HFFc6 (cell line): ENCODE measurements at places on chromosomes 13 and 19. TPM values are rescaled to one million over a fixed set of nuclear protein-coding genes. Genes with fewer than 3 reads are reported as not detected.

The NALCN gene
- 4.1 and 6.0 TPM in 2 replicates for total RNA-seq

The SYNGR4 gene
- total RNA-seq = not detected in 2 replicates

The BICRA gene
- total RNA-seq = 12.2 to 13.3 TPM (median 13.1 TPM) in 3 replicates

The ZNF793 gene
- total RNA-seq = 0.77 to 3.0 TPM (median 2.8 TPM) in 3 replicates

The PTOV1 gene
- total RNA-seq = 163 TPM in 2 replicates

The IGFL3 gene
- total RNA-seq = not detected in 3 replicates

The SIGLEC9 gene
- not detected in 3 replicates for total RNA-seq

DNA sequence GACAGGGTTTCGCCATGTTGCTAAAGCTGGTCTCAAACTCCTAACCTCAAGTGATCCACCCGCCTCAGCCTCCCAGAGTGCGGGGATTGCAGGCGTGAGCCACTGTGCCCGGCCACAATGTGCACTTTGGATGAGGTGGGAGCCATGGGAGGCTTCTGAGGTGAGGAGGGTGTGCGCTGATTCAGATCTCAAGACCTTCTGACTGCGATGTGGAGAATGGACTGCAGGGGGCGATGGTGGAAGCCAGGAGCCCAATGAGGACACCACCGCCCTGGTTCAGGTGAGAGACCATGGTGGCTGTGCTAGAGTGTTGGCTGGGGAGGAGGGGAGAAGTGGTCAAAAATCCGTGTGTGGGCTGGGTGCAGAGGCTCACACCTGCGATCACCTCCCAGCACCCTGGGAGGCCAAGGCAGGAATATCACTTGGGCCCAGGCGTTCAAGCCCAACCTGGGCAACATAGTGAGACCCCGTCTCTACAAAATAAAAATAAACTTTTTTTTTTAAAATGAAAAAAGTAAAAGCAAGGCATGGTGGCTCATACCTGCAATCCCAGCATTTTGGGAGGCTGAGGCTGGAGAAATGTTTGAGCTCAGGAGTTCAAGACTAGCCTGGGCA, 5.6 kb downstream of the INAFM1 start:
- H3K4me3 ChIP-seq = no peak overlapping the region
- no peaks in the 10 kb centered on the region; the same call in 1 of the 2 replicates for H3K27me3 ChIP-seq
- H3K36me3 ChIP-seq = peaks cover 20% of the 10 kb centered on the region

DNA sequence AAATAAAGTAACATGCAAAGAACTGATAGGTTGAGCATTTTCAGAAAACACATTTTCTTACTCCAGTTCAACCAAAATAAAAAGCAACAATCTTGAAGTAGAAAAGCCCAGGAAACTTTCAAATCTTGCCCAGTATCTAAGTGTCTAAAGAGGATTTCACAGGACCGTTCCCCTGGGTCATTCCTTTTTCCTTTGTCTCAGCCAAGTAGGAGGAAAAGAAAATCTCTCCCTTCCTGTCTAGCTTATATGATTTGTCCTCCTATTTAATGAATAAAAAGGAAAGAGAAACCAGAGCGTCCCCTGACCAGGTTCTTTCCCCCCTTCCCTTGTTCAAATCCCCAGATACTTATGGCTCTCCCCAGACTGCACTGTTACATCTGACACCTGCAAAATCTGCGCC, 248.0 kb downstream of the KCTD12 start:
- no peak overlapping the region for H3K4me3 ChIP-seq
- DNase-seq = no peak
- H3K4me1 ChIP-seq = peaks cover 11% of the 10 kb centered on the region; the same call in 1 of the 2 replicates

DNA sequence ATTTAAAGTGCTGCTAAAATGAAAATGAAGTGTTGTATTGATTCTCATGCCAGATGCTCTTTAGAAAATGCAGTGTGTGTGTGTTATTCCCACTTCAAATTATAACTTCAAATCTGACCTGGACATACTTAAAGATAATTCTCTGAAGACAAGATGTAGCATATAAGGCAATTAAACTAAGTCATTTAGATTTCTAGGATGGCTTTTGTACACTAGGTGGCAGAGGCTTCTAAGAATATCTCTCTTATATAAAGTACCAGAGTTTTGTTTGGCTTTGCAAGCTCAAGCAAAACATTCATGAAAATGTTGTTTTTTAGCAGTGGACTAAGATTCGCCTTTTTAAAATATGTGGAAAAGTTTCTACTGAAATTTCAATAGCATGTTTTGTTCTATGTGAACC, 407.2 kb downstream of the GPC5 start:
- no peak overlapping the region for H3K27ac ChIP-seq
- no peak overlapping the region for H3K4me3 ChIP-seq
- no peaks in the 10 kb centered on the region for H3K36me3 ChIP-seq
- H3K27me3 ChIP-seq = no peaks in the 10 kb centered on the region; the same call in 1 of the 2 replicates
- DNase-seq = no peak
- no peaks in the 10 kb centered on the region for H3K4me1 ChIP-seq

- H3K4me3 ChIP-seq = no peak overlapping the region
- no peaks in the 10 kb centered on the region for H3K36me3 ChIP-seq
- no peak overlapping the region for H3K27ac ChIP-seq
- peaks cover 5% of the 10 kb centered on the region for H3K27me3 ChIP-seq
These were observed 33.7 kb downstream of the NFILZ start for GRCh38 chr19:8663920-8664670.

GRCh38 chr13:57857945-57858344, 226.4 kb downstream of the PCDH17 start:
- H3K4me1 ChIP-seq = no peaks in the 10 kb centered on the region
- H3K27me3 ChIP-seq = no peaks in the 10 kb centered on the region
- DNase-seq = no peak
- H3K27ac ChIP-seq = no peak overlapping the region
- H3K36me3 ChIP-seq = no peaks in the 10 kb centered on the region

DNA sequence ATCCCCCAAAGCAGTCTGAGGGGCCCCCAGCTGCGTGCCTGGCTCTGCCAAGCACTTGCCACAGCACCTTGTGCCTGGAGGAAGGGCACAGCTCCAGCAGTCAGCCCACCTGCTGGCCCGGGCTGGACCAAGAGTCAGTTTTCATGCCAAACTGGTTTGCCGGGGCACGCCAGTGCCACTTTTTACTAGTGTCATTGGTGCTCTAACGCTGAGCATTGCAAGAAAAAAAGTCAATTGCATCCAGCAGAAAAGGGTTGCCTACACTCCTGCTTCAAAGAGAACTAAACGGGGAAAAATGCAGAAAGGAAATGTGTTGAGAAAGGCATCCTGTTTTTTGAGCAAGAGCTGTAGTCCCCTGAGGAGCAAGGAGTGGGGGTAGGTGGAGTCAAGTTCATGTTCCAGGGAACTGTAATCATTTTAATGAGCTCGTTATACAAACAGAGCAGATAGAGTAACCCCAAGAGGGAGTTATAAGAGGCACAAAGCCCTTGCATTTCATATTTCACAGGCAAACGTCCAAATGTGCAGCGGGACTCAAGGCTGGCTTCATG, 68.4 kb downstream of the F2RL3 start:
- no peaks in the 10 kb centered on the region for H3K4me1 ChIP-seq
- H3K27me3 ChIP-seq = peaks cover 25% of the 10 kb centered on the region
- no peak overlapping the region for H3K27ac ChIP-seq
- no peaks in the 10 kb centered on the region for H3K36me3 ChIP-seq

- H3K4me3 ChIP-seq = no peak overlapping the region
- H3K4me1 ChIP-seq = peaks cover 10% of the 10 kb centered on the region
- DNase-seq = peak; percentile 20
- H3K36me3 ChIP-seq = no peaks in the 10 kb centered on the region
- no peak overlapping the region for H3K27ac ChIP-seq
These were observed 15.9 kb downstream of the CBY2 start for GRCh38 chr13:45718063-45718462.

DNA sequence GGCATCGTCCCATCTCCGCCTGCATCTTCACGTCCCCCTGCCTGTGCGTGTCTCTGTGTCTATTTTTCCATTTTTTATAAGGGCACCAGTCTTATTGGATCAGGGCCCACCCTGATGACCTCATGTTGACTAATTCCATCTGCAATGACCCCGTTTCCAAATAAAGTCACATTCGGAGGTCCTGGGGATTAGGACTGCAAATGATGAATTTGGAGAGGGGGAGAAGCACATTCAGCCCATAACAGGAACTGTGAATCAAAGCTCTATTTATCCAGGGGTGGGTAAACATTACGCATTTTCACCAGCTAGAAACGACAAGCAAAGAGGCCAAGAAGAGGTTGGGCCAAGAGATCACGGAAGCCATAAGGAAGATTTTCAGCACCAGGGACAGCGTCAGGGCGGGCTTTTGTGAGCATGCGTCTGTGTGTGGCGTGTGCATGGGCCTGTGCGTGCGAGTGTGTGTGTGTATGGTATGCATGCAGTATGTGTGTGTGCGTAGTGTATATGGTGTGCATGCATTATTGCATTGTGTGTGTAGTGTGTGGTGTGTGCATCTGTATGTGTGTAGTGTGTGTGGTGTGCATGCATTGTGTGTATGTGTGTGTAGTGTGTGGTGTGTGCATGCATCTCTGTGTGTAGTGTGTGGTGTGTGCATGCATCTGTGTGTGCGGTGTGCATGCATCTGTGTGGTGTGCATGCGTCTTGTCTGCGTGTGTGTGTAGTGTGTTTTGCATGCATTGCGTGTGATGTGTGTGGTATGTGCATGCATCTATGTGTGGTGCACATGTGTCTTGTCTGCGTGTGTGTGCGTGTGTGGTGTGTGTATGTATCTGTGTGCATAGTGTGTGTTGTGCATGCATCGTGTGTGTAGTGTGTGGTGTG, 19.6 kb downstream of the CELF5 start:
- H3K27ac ChIP-seq = no peak overlapping the region
- peaks cover 11% of the 10 kb centered on the region for H3K27me3 ChIP-seq
- H3K4me3 ChIP-seq = no peak overlapping the region
- peak; percentile 7 for DNase-seq
- no peaks in the 10 kb centered on the region for H3K4me1 ChIP-seq
- no peaks in the 10 kb centered on the region for H3K36me3 ChIP-seq

GRCh38 chr13:114030666-114031610, 57.1 kb upstream of the C13orf46 start:
- H3K27ac ChIP-seq = 0 out of 2 replicates have a peak overlapping the region, but pooled peaks have one; percentile 76
- peaks cover 5% of the 10 kb centered on the region for H3K27me3 ChIP-seq
- peaks cover 52% of the 10 kb centered on the region for H3K4me1 ChIP-seq
- no peak overlapping the region; the same call in 1 of the 2 replicates for H3K4me3 ChIP-seq
- H3K36me3 ChIP-seq = peaks cover 44% of the 10 kb centered on the region
- DNase-seq = no peak

GRCh38 chr19:13006431-13007281, 11.4 kb downstream of the NFIX start:
- no peak overlapping the region for H3K4me3 ChIP-seq
- H3K27me3 ChIP-seq = no peaks in the 10 kb centered on the region; the same call in 1 of the 2 replicates
- no peak for DNase-seq
- H3K27ac ChIP-seq = no peak overlapping the region
- H3K4me1 ChIP-seq = no peaks in the 10 kb centered on the region

DNA sequence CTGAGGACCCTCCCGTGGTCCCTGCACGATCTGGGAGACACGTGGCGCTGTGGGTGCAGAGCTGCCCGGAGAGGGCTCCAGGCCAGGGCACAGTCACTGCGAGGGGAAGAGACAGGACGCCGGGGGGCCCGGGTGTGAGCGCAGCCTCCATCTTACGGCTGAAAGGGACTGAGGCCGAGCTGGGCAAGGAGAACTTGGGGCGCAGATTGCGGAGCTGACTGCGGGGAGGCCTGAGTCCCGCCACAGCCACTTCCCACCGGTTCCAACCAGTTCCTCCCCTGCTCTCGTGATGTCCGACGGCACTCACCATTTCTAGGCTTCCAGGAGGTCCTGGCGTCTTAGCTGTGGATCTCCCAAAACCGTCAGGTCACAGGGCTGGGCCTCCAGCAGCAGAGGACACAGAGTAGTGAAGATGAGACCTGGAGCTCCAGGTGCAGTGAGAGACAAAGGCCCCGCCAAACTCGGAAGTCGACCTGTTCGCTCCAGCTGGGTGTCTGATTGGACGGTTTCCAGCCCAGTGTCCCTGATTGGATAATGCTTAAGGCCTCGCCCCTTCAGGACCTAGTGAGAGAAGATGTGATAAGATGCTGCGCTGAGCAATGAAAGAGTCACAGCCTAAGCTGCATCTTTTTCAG, 4.8 kb upstream of the ZNF253 start:
- no peaks in the 10 kb centered on the region for H3K4me1 ChIP-seq
- H3K36me3 ChIP-seq = peaks cover 18% of the 10 kb centered on the region
- peaks cover 1% of the 10 kb centered on the region for H3K27me3 ChIP-seq
- no peak for DNase-seq

GRCh38 chr19:48735031-48735615, 5.3 kb downstream of the RASIP1 start:
- DNase-seq = no peak
- no peaks in the 10 kb centered on the region for H3K4me1 ChIP-seq
- H3K27ac ChIP-seq = no peak overlapping the region
- H3K27me3 ChIP-seq = peaks cover 17% of the 10 kb centered on the region
- no peaks in the 10 kb centered on the region for H3K36me3 ChIP-seq
